Chondrocyte (in vitro differentiated cells): ENCODE measurements at places on chromosomes 2 and 18. TPM values are rescaled to one million over a fixed set of nuclear protein-coding genes. Genes with fewer than 3 reads are reported as not detected.

DNA sequence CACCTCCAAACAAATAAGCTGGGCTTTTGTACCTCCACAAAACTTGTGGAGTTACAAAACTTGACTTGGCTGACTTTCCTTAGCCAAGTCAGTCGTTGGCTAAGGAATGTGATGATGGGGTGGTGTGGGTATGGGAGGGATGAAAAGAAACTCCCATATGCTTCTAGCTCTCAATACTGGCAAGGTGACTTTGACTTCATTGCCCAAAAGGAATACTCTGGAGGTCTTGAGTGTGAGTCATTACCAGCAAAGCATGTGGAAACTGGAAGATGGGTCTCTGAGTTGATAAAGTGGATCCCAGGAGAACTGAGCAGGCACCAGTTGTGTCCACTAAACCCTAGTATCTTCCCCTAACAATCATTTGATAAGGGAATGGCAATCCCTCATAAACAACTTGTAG, 226.7 kb downstream of the GULP1 start:
- peaks cover 24% of the 10 kb centered on the region for H3K4me1 ChIP-seq
- H3K27ac ChIP-seq, result no peak overlapping the region
- H3K36me3 ChIP-seq, result peaks cover 2% of the 10 kb centered on the region
- H3K27me3 ChIP-seq, result no peaks in the 10 kb centered on the region
- DNase-seq, result no peak

GRCh38 chr2:47061944-47062678, 93.0 kb downstream of the STPG4 start:
- no peak for DNase-seq
- no peak overlapping the region for H3K4me3 ChIP-seq
- no peaks in the 10 kb centered on the region for H3K27me3 ChIP-seq
- H3K27ac ChIP-seq, result no peak overlapping the region

- H3K27me3 ChIP-seq, result peaks cover 5% of the 10 kb centered on the region
- DNase-seq, result no peak
- H3K4me3 ChIP-seq, result no peak overlapping the region
- no peaks in the 10 kb centered on the region for H3K4me1 ChIP-seq
- H3K36me3 ChIP-seq, result no peaks in the 10 kb centered on the region
Measured at GRCh38 chr2:60174146-60174545, 379.3 kb downstream of the BCL11A start.

DNA sequence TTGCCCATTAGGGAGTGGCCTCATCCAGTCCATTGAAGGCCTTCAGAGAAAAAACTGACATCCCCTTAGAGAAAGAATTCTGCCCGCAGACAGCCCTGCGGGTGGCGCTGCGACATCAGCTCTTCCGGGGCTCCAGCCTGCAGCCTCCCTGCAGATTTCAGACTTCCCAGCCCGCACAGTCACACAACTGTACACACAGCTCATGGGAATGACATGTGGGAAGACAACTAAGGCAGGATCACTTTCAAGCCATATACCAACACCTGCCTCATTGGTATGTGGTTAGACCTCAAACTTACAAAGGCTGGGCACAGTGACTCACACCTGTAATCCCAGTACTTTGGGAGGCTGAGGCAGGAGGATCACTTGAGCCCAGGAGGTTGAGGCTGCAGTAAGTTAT, 24.8 kb upstream of the TUBB6 start:
- no peak overlapping the region for H3K4me3 ChIP-seq
- H3K27me3 ChIP-seq, result no peaks in the 10 kb centered on the region
- no peak overlapping the region for H3K27ac ChIP-seq

DNA sequence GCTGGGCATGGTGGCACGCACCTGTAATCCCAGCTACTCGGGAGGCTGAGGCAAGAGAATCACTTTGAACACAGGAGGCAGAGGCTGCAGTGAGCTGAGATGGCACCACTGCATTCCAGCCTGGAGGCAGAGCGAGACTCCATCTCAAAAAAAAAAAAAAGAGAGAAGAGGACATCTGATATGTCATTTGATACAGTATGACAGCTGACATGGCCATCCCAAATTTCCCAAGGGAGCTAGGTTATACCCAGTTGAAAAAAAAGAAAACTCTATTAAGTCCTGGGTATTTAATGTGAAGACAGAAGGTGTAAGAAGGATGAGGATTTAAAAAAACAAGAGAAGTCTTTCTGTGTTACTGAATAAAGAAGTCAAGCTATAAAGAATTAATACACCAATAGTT, 23.3 kb downstream of the CLASP1 start:
- no peak for DNase-seq
- peaks cover 4% of the 10 kb centered on the region for H3K36me3 ChIP-seq
- no peaks in the 10 kb centered on the region for H3K27me3 ChIP-seq
- no peak overlapping the region for H3K4me3 ChIP-seq
- peaks cover 17% of the 10 kb centered on the region for H3K4me1 ChIP-seq

DNA sequence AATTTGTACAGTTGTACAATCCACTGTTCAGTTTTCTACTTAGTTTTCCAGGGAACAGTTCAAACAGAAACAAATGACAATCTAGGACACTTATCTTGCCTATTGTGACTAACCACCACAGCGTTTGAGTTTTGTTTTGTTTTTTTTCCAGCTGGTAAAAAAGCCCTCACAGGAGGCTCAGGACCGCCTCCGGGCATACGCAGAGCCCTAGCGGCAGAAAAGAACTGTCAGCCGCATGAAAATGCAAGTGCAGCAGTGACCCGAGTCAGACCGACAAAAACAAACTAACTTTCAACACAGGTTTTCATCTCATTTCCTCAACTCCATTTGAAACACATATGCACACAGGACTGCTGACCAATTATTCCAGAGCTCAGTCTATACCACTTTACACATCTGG, 68.6 kb downstream of the STEAP3 start:
- no peaks in the 10 kb centered on the region for H3K36me3 ChIP-seq
- DNase-seq, result no peak
- H3K27ac ChIP-seq, result no peak overlapping the region
- H3K27me3 ChIP-seq, result peaks cover 2% of the 10 kb centered on the region
- H3K4me1 ChIP-seq, result peaks cover 15% of the 10 kb centered on the region
- no peak overlapping the region for H3K4me3 ChIP-seq

GRCh38 chr18:54878659-54879358, 50.5 kb downstream of the RAB27B start:
- no peak overlapping the region for H3K4me3 ChIP-seq
- H3K27me3 ChIP-seq, result peaks cover 8% of the 10 kb centered on the region
- no peak overlapping the region for H3K27ac ChIP-seq
- no peak for DNase-seq
- H3K4me1 ChIP-seq, result no peaks in the 10 kb centered on the region
- H3K36me3 ChIP-seq, result no peaks in the 10 kb centered on the region

- peaks cover 2% of the 10 kb centered on the region for H3K36me3 ChIP-seq
- peak overlapping the region; percentile 99 for H3K27ac ChIP-seq
- H3K4me3 ChIP-seq, result peak overlapping the region; percentile 95
- DNase-seq, result no peak
Measured at GRCh38 chr2:66433695-66433944, 1.3 kb upstream of the MEIS1 start.

DNA sequence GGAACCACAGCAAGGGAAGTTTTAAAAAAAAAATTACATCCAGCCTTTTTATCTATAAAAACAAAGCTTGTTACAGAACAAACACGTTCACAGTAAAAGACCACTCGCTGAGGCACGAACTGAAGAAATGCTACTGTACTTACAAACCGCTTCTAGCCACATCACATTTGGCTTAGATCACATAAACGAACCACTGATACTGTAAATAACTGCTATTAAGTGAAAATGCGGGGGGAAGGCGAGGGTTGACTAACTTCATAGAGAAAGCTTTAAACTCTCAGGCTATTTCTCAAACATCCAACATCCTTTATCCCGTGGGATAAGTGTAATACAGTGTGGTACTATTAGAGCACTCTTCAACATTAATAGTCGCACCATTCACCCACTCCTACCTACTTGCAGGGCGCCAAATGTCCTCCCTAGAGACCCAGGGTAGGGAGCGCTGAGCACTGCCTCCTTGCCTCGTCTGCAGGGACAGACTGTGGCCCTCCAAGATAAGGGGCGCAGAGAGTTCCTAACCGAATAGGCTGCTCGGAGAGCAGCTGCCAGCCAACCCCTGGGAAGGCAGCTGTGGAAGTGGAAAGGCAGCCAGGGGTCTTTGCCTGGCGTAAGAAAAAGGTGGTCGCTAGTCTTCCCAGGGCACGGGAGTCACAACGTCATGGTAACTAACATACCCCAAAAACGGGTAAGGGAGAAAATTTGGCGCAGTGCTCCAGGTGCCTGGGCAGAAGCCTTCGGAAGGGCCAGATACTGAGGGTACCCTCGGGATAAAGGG, 854 bp downstream of the GPR155 start:
- peaks cover 13% of the 10 kb centered on the region for H3K4me1 ChIP-seq
- peak overlapping the region; percentile 81 for H3K4me3 ChIP-seq
- peak overlapping the region; percentile 87 for H3K27ac ChIP-seq
- H3K36me3 ChIP-seq, result no peaks in the 10 kb centered on the region
- H3K27me3 ChIP-seq, result no peaks in the 10 kb centered on the region

GRCh38 chr18:69978732-69979715, 31.4 kb upstream of the CD226 start:
- peaks cover 3% of the 10 kb centered on the region for H3K4me1 ChIP-seq
- no peaks in the 10 kb centered on the region for H3K27me3 ChIP-seq
- DNase-seq, result no peak
- no peak overlapping the region for H3K27ac ChIP-seq
- H3K4me3 ChIP-seq, result no peak overlapping the region

GRCh38 chr2:98137196-98137595, 50.2 kb downstream of the VWA3B start:
- no peak overlapping the region for H3K4me3 ChIP-seq
- H3K4me1 ChIP-seq, result no peaks in the 10 kb centered on the region
- DNase-seq, result no peak
- no peaks in the 10 kb centered on the region for H3K36me3 ChIP-seq

DNA sequence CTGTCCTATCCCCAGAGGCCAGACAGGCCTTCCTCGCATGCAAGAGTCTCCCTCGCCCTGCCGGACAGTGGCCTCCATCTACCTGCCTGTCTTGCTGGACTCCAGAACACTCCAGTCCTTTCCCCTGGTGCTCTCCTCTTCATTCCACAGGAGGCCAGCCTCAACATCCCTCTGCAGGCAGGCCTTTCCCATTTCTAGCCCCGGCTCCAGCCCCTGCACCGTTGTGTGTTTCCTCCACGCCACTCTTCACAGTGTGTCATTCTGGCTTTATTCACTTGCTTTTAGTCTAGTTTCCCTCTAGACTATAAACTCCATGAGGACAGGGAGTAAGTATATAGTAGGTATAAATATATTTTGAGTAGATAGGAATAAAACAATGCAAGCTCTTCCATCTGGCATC, 81.2 kb downstream of the LOXHD1 start:
- no peak for DNase-seq
- no peaks in the 10 kb centered on the region for H3K4me1 ChIP-seq
- no peak overlapping the region for H3K27ac ChIP-seq
- no peak overlapping the region for H3K4me3 ChIP-seq

GRCh38 chr2:96661324-96661723, 18.8 kb downstream of the FER1L5 start:
- no peaks in the 10 kb centered on the region for H3K27me3 ChIP-seq
- H3K4me1 ChIP-seq, result peaks cover 21% of the 10 kb centered on the region
- no peak overlapping the region for H3K4me3 ChIP-seq
- H3K27ac ChIP-seq, result no peak overlapping the region

DNA sequence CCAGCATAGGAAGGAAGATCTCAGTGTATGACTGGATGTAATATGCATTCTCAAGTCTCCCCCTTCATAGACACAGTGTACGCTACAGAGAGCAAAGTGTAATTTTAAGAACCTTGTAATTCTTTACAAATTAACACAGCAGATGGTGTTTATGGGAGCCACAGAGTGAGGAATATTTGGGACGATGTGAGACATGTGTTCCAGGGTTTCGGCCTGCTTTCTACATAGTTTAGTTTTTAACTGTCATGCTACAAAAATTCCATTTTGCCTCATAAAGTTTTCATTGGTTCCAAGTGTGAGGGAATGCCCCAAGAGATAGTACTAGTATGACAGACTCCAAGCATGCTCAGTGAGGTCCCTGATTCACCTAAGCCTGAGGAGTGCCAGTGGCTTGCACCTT, 76.2 kb upstream of the LRRTM1 start:
- no peak overlapping the region for H3K27ac ChIP-seq
- no peaks in the 10 kb centered on the region for H3K4me1 ChIP-seq
- H3K4me3 ChIP-seq, result no peak overlapping the region
- no peaks in the 10 kb centered on the region for H3K36me3 ChIP-seq
- no peak for DNase-seq

GRCh38 chr18:22971038-22971437, 37.9 kb downstream of the RBBP8 start:
- H3K27ac ChIP-seq, result no peak overlapping the region
- no peak overlapping the region for H3K4me3 ChIP-seq
- no peaks in the 10 kb centered on the region for H3K27me3 ChIP-seq
- peaks cover under 1% of the 10 kb centered on the region for H3K36me3 ChIP-seq

DNA sequence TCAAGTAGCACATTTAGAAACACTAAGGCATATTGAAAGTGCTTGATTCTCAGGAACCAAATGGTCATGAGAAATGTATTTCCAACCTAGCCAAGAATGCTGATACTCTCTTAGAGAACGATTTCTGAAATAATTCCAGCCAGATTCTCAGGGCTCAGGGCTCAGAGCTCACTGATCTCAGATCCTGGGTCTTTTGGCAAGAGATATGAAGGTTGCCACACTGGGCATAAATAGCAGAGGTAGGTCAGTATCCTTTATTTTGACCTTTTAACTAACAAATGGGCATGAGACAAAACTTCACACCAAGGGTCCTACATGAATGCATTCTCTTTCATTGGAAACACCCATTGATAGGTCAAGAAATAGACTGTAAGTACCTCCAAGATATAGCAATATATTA, 364.1 kb downstream of the ALK start:
- H3K4me1 ChIP-seq, result no peaks in the 10 kb centered on the region
- H3K27ac ChIP-seq, result no peak overlapping the region
- peaks cover 12% of the 10 kb centered on the region for H3K27me3 ChIP-seq
- no peaks in the 10 kb centered on the region for H3K36me3 ChIP-seq
- no peak for DNase-seq

GRCh38 chr2:166614029-166614428, 120.0 kb upstream of the SCN7A start:
- H3K4me1 ChIP-seq, result peaks cover 11% of the 10 kb centered on the region
- DNase-seq, result no peak
- no peak overlapping the region for H3K4me3 ChIP-seq
- no peak overlapping the region for H3K27ac ChIP-seq
- H3K36me3 ChIP-seq, result no peaks in the 10 kb centered on the region

DNA sequence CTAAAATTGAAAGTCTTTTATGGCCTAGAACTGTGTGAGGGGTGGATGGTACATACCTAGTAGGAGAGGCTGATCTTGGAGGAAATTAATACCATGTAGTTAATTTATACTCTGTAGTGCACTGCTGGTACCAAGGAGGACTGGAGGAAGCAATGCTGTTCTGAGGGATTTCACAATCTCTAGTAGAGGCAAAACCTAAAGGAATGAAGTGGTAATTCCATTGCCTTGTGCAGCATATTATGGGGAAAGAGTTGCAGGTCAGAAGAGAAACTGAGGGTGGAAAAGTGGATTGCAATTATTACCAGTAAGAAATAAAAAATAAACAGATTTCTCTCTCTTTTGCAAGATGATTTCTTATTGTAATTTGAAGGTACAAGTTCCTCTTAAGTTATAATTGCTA, 2.2 kb downstream of the ABI2 start:
- no peaks in the 10 kb centered on the region for H3K27me3 ChIP-seq
- no peak for DNase-seq
- H3K4me3 ChIP-seq, result peak overlapping the region; percentile 14
- peaks cover 28% of the 10 kb centered on the region for H3K4me1 ChIP-seq

The RELCH gene
- total RNA-seq, result 15.2 to 22.6 TPM (median 16.2 TPM) in 3 replicates

The FEV gene
- total RNA-seq, result not detected in 3 replicates

The LOXL3 gene
- total RNA-seq, result 107 to 112 TPM (median 109 TPM) in 3 replicates

The ZSWIM2 gene
- not detected in 3 replicates for total RNA-seq

The SERPINB3 gene
- not detected in 3 replicates for total RNA-seq

The ACMSD gene
- not detected in 3 replicates for total RNA-seq

The OLA1 gene
- total RNA-seq, result 71.8 to 77.5 TPM (median 77.1 TPM) in 3 replicates

The VWC2L gene
- not detected in 3 replicates for total RNA-seq

The SCN7A gene
- total RNA-seq, result 0.05 to 1.9 TPM (median 0.05 TPM) in 3 replicates

The PAIP2B gene
- 0.67 to 0.73 TPM (median 0.70 TPM) in 3 replicates for total RNA-seq
